EH (cell line): ENCODE measurements at places on chromosomes 7 and 10.

GRCh38 chr7:148095066-148095465, 495.5 kb upstream of the C7orf33 start:
- no peak for DNase-seq

DNA sequence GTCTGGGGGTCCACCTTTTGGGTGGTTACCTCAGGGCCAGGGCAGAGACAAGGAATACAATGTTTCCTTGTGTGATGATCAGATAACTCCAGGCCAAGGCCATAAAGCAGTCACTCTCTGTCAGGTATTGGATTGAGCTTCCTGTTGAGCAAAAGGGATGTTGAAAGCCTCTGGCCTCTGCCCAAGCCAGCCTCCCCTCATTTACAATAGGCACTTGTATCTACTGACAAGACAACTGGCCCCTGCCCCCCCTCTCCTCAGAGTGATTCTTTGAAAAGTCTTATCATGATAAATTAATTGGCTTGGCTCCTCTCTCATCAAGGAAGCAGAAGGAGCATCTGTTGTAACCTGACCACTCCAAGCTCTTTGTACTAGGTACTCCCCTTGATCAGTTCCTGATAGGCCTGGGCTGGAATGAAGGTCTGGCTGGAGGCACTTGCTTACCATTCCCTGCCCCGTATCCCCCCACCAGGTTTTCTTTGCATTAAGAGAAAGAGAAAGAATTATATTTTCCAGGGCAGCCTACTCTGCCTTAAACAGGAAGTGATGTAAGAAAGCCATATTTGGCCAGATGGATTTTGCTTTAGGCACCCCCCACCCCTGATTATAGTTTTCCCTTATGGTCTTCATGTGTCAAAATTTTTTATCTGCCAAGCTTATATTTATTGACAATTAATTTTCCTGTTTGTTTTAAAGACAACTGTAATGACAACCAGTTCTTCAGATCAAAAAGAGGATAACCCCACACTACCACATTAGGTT, 42.1 kb upstream of the HPS1 start:
- DNase-seq, result peak; percentile 20

DNA sequence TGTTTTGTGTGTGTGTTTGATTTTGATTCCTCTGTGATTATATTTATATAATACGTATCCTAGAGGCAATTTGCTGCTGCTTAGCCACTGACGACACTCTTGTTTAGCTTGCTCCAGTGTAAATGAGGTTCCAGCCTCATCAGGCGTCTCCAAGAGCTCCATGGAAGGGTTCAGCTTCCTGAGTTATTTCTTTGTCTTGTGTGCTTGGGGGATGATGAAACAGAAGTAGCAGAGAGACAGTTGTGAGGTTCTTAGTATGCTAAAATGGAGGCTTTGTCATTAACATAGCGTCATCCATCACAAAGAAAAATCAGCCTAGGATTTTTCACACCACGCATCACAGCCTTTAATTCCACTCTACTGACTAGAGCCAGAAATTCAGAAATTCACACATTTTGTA, 85.1 kb downstream of the KLF6 start:
- DNase-seq, result no peak

DNA sequence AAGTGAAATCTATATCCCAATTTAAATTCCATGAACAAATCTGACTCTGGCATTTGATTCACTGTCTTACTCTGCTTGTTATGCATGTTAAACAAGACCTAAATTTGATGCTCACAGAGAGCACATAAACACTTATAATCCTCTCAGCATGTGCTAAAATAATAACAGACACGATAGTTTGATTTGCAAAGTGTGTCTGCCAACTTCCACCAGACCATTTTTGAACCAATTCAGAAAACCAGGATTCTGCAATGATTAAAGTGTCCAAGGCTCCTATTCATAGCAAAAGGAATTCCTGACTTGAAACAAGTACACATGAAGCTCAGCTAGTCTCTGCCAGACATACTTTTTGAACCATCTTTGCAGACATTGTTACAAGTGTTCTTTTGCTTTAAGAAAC, 11.2 kb downstream of the RBM20 start:
- peak; percentile 8 for DNase-seq

- peak; percentile 37 for DNase-seq
These were observed 60.0 kb downstream of the PLXNA4 start for GRCh38 chr7:132516042-132516840.

DNA sequence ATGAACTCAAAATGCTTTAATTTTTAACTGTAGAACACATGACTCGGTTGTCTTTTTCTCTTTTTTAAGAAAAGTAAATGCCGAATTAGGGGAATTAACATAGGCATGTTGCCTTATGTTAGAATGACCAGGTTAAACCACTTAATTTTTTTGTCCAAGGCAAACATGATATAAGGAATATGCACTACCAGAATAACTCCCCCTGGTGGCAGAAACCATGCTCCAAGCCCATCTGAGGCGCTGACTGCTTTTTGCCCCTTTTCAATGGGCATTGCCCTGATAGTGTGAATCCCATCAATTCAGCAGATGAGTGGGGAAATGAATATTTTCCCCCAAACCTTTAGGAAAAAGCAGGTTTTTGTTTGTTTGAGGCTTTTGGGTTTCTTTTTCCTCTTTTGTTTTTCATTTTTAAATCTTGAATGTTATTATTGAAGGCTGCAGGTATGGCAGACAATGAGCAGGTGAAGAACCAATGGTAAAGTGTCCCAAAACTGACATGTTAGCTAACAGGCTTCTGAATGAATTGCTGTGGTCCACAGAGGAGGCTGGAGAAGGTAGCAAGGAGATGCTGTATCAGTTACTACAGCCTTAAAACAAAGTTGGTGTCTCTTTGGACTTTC, 284.3 kb downstream of the SORCS3 start:
- DNase-seq, result peak; percentile 32

GRCh38 chr7:132655131-132655727, 79.0 kb upstream of the PLXNA4 start:
- peak; percentile 11 for DNase-seq

GRCh38 chr10:1577373-1577770, 160.0 kb downstream of the ADARB2 start:
- no peak for DNase-seq

GRCh38 chr10:1600861-1601260, 136.5 kb downstream of the ADARB2 start:
- DNase-seq, result no peak

- DNase-seq, result peak; percentile 85
These were observed 734 bp downstream of the CHST3 start for GRCh38 chr10:71964743-71965515.

GRCh38 chr10:29525762-29526161, 109.0 kb downstream of the SVIL start:
- DNase-seq, result no peak

DNA sequence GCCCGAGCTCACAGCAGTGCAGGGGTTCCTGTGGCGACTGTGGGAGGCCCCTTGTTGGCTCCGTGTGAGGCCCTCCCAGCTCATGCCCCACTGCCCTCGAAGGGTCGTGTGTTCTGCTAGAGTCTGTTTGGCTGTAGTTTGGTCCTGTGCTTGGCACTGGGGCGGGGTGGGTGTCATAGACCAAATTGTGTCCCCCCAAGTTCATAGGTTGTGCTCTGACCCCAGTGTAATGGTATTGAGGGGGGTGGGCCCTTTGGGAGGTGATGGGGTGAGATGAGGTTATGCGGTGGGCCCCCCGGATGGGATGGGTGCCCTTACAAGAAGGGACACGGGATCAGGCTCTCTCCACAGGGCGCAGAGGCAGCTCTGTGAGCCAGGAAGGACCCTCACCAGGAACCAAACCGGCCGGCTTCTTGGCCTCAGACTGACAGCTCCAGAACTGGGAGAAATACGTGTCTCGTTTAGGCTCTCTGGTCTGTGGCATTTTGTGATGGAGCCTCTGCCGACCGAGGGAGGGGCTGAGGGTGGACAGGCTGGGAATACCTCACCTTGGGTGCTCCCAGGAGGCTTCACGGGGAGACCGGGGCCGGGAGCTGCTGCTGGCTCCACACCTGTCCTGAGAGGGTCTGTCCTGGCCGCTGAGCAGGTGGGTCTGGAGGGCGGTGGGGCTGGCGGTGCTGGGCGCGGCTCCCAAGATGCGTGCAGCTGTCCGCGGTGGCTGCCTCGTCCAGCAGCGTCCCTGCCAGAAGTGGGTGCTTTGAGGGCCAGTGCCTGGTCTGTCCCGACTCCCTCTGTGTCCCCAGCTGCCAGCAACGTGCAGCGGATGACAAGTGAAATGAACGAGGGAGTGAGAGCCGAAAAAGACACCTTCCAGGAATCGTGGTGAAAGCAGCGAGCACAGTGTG, 89.4 kb downstream of the INPP5A start:
- no peak for DNase-seq

GRCh38 chr10:123212640-123213039, 58.4 kb downstream of the BUB3 start:
- DNase-seq, result no peak

- no peak for DNase-seq
These were observed 22.5 kb downstream of the TMEM176A start for GRCh38 chr7:150823043-150823442.

DNA sequence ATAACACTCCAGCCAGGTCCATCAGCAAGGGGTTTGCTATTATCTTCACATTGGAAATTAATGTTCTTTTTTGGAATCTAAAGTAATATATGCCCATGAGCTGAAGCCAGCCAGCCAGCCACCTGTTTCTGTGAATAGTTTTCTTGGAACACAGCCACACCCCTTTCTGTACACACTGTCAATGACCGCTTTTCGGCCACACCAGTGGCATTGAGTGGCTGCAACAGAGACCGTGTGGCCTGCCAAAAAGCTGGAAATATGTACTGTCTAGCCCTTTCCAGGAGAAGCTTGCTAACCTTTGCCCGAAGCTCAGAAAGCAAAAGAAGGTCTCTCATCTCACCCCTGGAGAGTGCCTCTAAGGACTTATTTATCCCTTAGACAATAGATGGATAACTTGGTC, 98.5 kb upstream of the NPS start:
- no peak for DNase-seq

GRCh38 chr7:140864732-140865131, 60.0 kb downstream of the BRAF start:
- DNase-seq, result no peak
